ENCODE measurements at places on chromosomes 2 and 18.

DNA sequence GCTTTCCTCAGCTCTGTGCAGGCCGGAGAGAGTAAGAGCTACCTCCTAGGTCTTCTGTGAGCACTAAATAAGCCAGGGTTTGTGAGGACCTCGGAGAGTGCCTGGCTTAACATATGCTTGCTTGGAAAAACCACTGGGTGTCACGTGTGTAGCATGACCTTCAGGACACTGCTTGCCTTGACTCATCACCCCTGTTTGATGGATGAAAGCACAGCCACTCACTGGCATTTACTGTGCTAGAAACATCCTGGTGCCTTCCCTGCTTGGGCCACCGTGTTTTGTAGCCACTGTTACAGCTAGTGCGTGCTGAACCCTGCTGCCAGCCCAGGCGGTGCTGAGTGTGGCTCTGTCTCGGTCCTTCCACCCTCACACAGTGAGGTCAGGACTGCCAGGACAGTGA, 34.8 kb upstream of the ITM2C start:
- DNase-seq, result no peak

- DNase-seq, result no peak
Observed at GRCh38 chr2:113138428-113139322, 11.3 kb downstream of the IL1RN start.

GRCh38 chr18:77772177-77772576, 522.5 kb downstream of the GALR1 start:
- DNase-seq, result no peak

GRCh38 chr18:75694292-75694691, 266.8 kb upstream of the SMIM21 start:
- DNase-seq, result no peak

DNA sequence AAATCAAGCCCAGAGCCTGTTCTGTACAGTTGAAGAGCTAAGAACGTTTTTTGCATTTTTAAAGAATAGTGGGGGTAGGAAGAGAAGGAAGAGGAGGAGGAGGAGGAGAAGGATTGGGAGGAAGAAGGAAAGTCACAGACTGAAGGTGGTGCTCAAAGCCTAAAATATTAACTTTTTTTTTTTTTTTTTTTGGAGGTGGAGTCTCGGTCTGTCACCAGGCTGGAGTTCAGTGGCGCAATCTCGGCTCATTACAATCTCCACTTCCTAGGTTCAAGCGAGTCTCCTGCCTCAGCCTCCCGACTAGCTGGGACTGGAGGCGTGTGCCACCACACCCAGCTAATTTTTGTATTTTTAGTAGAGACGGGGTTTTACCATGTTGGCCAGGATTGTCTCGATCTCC, 18.3 kb upstream of the KLHL29 start:
- DNase-seq, result no peak

GRCh38 chr2:111025288-111025687, 95.4 kb upstream of the BCL2L11 start:
- DNase-seq, result no peak

DNA sequence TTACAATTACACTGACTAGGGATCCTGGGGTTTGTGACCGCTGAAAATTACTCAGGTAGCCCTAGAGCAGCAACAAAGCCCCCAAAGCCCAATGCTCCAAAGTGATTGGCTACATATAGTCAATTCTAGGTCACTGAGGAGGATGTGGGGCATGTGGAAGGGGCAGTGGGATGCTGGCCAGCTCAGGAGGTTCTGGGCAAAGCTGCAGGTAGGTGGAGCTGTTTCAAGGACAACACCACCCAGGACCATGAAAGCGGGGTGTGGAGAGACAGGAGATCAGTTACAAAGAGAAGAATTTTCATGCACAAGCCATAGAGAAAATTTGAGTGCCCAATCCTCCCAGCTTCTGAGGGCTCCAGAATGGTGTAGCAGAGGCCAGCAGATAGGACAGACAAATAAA, 75.0 kb upstream of the CCDC85A start:
- no peak for DNase-seq

- no peak for DNase-seq
Observed at GRCh38 chr2:201419057-201419635, 32.1 kb downstream of the TRAK2 start.

GRCh38 chr18:13573750-13574149, 152.6 kb downstream of the FAM210A start:
- DNase-seq, result no peak

DNA sequence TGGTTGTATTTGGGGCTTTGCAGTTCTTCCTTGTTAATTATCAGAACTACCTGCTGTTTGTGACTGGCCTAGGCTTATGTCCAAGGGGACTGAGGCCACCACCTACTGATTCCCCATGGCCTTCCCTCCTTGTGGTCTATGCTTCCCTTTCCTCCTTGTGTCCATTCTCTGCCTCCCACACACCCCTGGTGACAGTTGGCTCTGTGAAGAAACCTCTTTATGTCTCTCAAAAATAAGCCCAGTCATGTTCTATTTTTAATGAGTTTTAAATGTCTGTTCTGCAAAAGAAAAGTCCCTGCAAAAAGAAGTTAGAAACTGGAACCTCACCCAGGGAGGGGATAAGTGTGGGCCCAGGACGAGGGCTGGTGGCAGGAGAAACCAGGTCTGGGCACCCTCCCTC, 105.0 kb downstream of the SMC6 start:
- no peak for DNase-seq

GRCh38 chr18:40413160-40413559, 1541.9 kb upstream of the PIK3C3 start:
- DNase-seq, result no peak

GRCh38 chr18:32037616-32038015, 19.0 kb downstream of the RNF125 start:
- DNase-seq, result no peak

DNA sequence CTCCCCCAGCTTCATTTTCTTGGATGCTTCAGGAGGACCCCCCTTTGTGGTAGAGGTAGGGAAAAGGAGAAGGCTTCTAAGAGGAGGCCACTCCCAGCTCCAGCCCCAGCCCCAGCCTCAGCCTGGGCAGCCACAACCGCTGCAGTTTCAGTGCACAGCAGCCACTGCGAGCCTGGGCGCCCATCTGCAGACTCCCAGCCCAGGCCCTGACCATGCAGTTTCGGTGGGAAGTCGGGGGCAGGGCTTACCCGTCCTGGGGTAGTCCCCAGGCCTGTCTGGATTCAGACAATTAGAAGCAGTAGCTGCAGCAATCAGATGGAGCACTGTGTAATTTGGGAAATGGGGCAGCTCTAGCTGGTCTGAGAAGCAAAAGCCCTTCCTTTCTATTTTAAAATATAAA, 28.6 kb downstream of the ITM2C start:
- DNase-seq, result no peak

DNA sequence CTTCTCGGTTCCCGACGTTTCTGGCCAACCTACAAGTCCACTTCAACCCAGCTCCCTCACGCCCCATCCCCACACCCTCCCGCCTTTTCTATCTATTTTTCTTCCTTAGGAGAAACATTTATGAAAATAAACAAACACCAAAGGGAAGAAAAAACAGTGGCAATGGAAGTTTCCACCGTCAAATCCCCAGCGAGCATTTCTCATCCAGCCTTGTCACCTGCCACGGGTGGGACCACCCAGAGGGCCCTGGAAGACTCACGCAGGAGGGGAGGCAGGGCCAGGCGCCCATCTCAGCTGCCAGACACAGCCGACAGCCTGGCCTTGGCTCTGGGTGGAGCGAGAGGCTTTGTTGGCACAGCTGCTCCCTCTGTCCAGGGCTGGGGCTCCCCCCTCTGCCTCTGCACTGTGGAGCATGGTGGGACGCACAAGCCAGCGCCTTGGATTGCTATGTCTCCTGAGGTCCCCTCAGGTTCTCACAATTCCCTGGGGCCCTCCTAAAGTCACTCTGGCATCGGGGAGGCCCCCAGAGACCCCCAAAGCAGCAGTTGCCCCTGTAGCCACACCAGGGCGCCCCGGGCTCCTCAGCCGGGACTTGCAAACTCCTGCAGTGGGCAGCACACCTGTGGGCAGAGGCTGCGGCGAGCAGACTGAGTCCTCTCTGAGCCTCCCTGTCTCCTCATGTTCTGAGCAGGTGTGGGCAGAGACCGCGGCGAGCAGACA, 395.7 kb upstream of the SALL3 start:
- DNase-seq, result no peak

DNA sequence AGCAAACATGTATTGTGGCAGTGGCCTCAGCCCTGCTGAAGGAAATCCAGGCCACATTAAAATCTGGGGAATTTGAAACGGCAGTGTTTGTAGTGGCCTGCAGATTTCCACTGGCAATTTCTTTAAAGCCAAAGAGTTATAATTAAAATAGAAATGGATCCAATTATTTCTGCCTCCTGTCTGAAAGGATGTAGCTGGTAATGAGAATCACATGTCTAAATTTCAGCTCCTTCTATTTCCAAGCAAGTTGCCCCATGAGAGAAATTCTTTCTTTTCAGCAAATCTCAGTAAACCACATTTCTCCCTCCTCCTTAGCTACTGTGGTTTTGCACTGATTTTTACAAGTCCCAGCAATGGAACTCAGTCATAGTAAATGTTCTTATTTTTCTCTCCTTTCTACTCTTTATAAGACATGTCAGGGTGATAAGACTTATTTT, 55.4 kb upstream of the ZNF396 start:
- DNase-seq, result no peak

GRCh38 chr18:55587418-55588110, 428 bp downstream of the TCF4 start:
- DNase-seq, result no peak

- DNase-seq, result no peak
Observed at GRCh38 chr18:40258311-40258710, 1696.7 kb upstream of the PIK3C3 start.

DNA sequence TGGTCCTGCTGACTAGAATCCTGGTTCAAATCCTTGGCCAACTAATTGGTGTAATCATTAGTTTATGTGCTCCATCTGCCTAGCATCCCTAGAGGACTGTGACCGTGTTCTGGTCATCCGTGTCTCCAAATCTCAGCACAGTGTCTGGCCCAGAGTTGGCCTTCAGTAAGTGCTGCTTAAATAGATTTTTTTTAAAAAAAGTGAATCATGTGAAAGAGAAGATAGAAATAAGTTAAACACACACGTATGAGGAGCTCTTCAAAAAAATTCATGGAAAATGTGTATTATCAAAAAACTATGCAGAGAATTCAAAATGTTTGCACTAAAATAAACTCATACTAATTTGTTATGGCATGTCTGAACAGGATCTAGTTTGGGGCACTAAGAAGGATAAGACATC, 129.3 kb upstream of the TLK1 start:
- DNase-seq, result no peak

Data from stimulated activated CD8-positive, alpha-beta memory T cell treated with anti-CD3 and anti-CD28 coated beads, Interleukin-7, amount 100 ng/mL, for 1 hour (primary cell).